ENCODE measurements at places on chromosomes 5 and 9.

- DNase-seq, result peak; percentile 69
Observed at GRCh38 chr9:131733541-131734061, 6.3 kb downstream of the RAPGEF1 start.

GRCh38 chr9:130145658-130146057 is 26.5 kb upstream of the NCS1 start:
- DNase-seq, result no peak

DNA sequence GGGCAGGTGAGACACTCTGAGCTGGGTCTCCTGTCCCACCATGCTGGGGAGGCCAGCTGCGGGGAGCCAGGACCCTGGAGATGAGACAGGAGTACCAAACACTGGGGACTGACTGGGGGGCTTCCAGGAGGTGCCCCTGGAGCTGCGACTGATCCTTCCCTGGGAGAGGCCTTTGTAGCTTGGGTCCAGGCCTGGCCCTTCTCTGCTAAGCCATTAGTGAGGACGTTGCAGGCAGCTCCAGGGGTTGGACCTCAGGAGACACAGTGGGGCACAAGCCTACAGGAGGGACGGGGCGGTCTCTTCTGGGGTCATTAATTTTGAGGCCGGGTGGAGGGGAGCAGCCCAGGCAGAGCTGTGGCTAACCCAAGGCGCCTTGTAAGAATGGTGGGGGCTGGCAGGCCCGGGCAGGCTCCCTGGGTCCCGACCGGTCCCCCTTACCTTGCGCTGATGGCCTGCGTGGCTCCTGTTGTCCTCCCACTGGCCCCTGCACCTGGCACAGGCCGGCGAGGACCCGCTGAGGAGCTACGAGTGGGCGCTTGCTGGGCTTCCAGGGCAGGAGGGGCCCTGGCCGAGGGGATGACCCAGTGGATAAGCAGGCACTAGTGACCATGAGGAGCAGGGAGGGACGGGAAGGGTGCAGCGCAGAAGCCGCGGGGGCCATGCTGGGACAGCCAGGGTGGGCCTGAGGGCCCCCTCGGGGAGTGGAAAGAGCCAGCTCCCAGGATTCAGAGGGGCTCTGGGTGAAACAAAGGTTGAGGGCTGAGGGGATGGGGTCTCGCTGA is 5.1 kb downstream of the MRPS2 start:
- DNase-seq, result no peak

DNA sequence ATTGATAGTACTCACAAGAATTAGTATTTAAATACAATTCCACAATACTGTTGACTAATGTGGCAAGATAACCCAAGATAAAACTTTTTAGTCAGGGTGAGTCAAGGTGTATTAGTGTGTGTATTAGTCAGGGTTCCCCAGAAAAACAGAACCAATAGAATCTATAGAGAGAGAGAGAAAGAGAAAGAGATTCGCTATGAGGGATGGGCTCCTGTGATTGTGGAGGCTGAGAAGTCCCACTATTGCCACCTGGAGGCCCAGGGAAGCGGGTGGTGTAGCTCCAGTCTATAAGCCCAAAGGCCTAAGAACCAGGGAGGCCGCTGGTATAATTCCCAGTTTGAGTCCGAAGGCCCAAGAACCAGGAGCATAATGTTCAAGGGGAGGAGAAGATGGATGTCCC is 10.0 kb upstream of the SHISAL2B start:
- no peak for DNase-seq

DNA sequence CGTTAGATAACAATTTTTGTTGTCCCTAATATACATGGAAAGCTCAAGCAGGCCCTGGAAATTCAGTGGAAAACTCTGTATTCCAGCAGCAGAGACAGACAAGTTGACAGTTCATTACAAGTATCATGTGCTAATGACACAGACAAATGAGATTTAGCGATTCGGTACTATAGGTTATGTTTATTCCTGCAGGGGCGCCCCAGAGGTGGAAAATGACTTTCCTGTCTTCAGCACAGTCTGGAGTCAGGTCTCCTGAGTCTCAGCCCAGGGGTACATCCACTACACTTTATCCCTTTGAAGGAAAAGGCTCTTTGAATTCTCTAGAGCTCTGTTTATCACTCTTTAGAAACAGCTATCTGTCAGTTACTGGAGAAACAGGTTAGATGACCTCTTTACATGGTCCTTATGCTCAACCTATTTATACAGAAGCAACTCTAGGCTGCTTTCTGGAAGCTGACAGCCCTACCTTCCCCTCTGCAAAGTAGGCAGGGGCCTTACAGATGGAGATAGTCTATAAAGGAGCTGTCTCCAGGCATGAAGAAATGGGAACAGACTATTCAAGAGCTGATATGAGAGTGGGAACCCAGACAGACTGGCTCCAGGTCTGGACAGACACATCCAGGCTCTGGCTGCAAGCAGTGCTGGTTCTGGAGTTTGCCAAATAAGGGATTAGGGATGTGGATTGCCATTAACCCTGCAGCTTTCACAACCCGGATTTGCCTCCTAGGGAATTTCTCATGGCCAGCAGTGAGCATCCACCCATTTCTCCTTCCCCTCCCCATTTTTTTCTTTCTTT is 7.2 kb upstream of the SLC31A2 start:
- DNase-seq, result no peak

- no peak for DNase-seq
Observed at GRCh38 chr5:72920690-72921502, 34.9 kb upstream of the FCHO2 start.

- DNase-seq, result peak; percentile 48
Observed at GRCh38 chr9:137064027-137064879, 6.1 kb downstream of the SAPCD2 start.

- no peak for DNase-seq
Observed at GRCh38 chr5:173354645-173355044, 26.4 kb upstream of the STC2 start.

- no peak for DNase-seq
Observed at GRCh38 chr5:111353035-111353434, 128.9 kb downstream of the CAMK4 start.

DNA sequence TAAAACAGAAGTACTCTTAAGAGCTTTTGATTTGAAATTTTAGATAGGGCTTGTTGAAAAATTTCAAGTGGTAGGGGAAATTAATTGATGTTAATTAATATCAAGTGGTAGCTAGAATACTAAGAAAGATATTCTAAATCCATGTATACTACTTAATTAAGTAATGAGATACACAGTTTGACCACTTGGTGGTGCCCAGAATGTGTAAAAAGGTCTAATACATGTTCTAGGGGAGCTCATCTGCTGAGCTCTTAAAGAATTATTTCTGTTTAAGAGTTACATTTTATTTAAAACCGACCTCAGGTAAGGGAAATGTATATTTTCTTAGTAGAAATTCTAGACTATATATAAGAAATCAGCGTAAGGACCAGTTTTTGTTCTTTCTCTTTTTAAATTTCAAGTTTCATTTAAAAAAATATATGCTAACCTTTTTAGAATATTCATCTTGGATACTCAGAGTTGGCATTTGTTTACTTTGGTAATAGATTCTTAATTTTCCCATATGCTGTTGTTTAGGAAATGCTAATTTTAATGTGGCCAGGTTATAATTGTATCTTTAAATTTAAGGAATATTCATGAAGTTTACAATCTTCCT is 61.5 kb downstream of the LNPEP start:
- no peak for DNase-seq

DNA sequence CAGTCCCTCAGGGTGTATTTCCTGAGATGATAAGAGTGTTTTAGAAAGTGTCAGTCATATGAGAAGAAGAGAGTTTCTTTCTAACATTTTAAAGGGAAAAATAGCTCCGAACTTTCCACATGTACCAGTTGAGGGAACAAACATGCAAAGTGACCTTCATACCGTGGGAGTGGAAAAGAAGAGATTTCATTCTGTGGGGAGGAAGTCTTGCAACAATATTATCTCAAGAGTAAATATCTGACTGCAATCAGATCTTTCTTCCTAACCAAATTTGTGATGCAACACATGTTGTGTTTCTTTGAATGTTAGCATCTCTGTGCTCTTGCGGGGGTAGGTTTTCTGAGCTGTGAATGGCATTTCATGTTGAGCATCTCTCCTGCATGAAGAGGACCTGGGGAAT is 30.6 kb downstream of the ANKRD55 start:
- DNase-seq, result no peak

DNA sequence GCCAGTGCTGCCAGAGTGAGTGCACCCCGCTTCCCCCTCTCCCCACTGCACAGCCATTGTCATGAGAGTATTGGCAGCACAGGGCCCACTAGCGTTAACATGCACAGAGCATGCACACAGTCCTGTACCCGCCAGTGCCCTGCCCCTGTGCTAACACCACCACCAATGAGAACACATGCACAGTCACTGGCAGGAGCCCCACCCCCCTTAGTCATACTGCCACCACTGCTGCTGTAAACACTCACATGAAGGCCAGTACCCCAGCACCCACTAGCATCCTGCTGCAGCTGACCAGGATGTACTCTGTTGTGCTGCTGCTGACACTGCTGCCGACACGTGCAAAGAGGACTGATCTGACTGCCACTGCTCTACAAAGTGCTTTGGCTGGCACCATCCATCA is 19.5 kb upstream of the RANBP6 start:
- DNase-seq, result no peak

GRCh38 chr9:88534456-88535225 is at the start of gene NXNL2:
Gene NXNL2, plus strand, starts transcription at chr9:88535178. Its CDS starts 257 bp downstream, at chr9:88535435.
- no peak for DNase-seq

DNA sequence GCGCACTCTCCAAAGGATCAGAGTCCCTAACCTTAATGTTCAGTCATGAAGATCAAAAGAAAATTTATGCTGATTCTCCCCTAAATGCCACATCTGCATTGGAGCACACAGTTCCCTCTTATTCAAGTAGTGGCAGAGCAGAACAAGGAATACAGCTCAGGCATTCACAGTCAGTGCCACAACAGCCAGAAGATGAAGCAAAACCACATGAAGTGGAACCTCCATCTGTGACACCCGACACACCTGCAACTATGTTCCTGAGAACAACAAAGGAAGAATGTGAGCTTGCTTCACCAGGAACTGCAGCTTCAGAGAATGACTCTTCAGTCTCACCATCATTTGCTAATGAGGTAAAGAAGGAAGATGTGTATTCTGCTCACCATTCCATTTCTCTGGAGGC is 40.0 kb downstream of the CMYA5 start:
- no peak for DNase-seq

DNA sequence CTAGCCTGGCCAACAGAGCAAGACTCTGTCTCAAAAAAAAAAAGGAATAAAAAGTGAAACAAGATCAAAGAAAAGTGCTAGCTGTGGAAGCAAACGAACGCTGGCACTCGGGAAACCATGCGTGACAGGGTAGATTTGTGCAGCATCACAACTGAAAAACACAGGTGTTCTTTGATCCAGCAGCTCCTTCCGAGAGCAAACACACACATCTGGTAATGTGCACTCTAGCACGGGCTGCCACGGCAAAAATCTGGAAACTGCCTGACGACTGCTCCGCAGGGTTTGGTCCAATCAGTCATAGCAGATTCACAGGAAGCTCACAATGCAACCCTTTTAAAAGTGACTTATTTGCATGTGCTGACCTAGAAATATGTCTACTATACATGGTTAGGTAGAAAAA is 80.0 kb downstream of the SYK start:
- DNase-seq, result no peak

- DNase-seq, result no peak
Observed at GRCh38 chr5:59149271-59149670, 566.4 kb downstream of the RAB3C start.

GRCh38 chr5:88889189-88890069 is 6.4 kb upstream of the MEF2C start:
- peak; percentile 81 for DNase-seq

DNA sequence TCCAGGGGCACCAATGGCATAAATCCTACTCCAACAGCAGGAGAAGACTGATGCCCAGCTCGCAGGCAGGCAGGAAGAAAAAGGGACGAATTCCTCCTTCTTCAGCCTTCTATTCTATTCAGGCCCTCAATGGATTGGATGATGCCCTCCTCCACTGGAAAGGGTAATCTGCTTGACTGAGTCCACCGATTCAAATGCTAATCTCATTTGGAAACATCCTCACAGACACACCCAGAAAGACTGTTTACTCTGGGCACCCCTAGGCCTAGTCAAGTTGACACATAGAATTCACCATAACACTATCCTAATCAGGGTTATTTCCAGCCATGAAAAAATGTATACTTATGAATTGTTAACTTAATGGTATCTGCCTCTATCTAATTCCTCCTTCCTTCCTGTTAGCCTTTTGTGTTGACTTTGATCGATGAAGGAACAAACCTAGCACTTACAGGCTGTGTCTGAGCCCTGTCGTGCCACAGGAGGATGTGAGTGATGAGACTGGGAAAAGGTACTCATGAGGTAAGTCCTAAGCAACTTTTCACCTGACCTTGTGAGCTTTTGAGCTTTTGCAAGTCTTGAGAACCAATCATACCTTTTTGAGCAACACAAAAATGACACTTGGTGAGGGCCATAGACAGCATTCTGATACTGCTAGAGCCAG is 36.5 kb downstream of the FOXD1 start:
- no peak for DNase-seq

DNA sequence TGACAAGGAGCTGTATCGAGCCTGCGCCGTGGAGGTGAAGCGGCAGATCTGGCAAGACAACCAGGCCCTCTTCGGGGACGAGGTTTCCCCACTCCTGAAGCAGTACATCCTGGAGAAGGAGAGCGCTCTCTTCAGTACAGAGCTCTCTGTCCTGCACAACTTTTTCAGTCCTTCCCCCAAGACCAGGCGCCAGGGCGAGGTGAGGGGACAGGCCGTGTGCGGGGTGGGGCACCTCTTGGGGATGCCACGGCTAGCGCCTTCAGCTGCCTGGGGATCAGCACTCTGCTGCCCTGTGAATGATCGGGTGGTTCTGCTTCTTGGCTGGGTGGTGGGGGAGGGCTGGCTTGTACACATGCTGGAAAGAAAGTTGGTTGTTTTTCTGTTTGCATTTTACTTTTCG is 1.7 kb downstream of the NELFB start:
- no peak for DNase-seq

DNA sequence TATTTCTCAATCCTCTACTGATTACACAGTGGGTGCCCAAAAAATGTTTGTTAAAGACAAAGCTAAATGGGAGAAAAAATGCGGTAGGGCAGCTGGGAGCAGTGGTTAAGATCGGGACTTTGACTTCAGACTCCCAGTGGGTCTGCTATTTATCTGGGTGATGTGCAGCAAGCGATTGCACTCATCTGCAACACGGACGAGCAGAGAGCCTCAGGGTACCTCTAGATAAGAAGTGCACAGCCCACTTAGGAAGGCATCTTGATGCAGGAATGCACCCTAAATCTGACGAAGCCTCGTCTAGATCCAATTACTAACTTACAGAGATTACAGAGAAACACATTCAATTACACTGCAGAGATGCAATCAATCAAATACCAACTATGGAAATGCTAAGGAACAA is 4.0 kb downstream of the MAPK9 start:
- no peak for DNase-seq

GRCh38 chr5:132813599-132814502 is 749 bp downstream of the SOWAHA start:
- no peak for DNase-seq

GRCh38 chr5:119243888-119244287 is 111.9 kb upstream of the TNFAIP8 start:
- DNase-seq, result no peak

DNA sequence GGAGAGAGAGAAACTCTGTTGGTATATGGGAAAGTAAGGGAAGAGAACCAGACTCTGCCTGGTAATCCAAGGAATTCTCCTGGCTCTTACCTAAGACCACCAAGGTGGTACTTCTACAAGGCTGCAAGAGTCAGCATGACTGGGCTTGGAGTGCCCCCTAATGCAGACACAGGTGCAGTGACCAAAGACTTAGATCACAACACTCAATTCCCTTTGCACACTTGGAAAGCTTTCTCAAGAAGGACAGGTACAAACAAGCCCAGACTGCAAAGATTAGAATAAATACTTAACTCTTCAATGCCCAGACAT is 25.2 kb downstream of the UGT3A2 start:
- no peak for DNase-seq
